HFFc6 (cell line): ENCODE measurements at places on chromosomes 3 and 15. TPM values are rescaled to one million over a fixed set of nuclear protein-coding genes. Genes with fewer than 3 reads are reported as not detected.

ZNF860 gene
- total RNA-seq, result 0.14 and 0.34 TPM in 2 replicates

- H3K36me3 ChIP-seq, result no peaks in the 10 kb centered on the region; the same call in 1 of the 2 replicates
- H3K4me1 ChIP-seq, result peaks cover 16% of the 10 kb centered on the region
- DNase-seq, result no peak
- H3K27ac ChIP-seq, result no peak overlapping the region
- H3K27me3 ChIP-seq, result peaks cover 3% of the 10 kb centered on the region; the same call in 1 of the 2 replicates
- H3K4me3 ChIP-seq, result no peak overlapping the region
Observed at GRCh38 chr3:78908236-78908635, 859.6 kb downstream of the ROBO1 start.

- peak overlapping the region; percentile 20; the same call in 1 of the 2 replicates for H3K4me3 ChIP-seq
- peak; percentile 45 for DNase-seq
- peak overlapping the region; percentile 46 for H3K27ac ChIP-seq
- H3K27me3 ChIP-seq, result peaks cover 1% of the 10 kb centered on the region
- H3K36me3 ChIP-seq, result no peaks in the 10 kb centered on the region
Observed at GRCh38 chr15:81071120-81071519, 63.0 kb upstream of the CFAP161 start.

ISLR2 gene
- total RNA-seq, result 0.06 TPM in 1 of 3 replicates, not detected in the others

DNA sequence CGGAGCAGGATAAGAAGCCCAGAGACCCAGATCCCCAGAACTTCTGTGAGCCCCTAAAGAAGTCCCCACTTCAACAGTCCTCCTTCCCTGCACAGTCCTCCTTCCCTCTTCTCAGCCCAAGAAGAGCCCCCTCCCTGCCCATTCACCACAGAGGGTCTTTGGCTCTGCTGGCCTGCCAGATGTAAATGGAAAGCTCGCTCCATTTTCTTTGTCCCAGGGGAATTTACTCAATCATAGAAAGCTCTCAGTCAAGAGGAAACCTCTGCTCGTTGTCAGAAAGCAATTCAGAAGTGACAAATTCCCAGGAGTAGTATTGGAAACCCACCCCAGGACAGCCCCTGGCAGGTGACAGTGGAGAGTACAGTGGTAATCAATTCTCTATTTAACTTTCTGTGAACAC is 105.5 kb upstream of the SMAD3 start:
- H3K36me3 ChIP-seq, result no peaks in the 10 kb centered on the region
- no peak overlapping the region for H3K4me3 ChIP-seq
- no peak overlapping the region for H3K27ac ChIP-seq
- peaks cover 16% of the 10 kb centered on the region for H3K4me1 ChIP-seq
- peaks cover 16% of the 10 kb centered on the region for H3K27me3 ChIP-seq

DNA sequence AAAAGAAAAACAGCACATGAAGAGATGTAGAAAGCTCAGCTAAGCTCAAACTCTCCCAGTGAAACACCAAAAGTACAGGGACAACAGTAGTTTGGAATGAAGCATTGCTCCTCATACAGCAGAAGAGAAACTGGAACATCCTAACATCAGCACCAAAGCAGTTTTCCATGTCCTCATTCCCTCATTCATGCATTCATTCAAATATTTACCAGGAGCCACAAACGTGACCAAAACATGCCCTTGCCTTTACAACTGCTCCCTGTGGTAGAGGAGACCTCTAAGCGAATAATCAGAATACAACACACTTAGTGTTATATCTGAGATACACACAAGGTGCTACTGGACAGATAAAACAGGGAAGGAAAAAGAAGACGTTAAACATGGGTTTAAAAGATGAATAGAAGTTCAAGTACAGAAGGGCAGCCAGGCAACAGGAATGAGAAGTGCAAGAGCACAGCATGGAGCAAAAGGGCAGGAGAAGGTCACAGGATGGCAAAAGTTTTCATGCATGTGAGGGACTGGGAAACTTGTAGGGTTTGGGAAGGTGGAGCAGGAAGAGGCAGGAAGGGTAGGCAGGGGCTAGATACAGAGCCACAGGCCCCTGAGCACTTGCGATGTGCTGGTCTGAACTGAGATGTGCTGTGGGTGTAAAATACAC is 58.5 kb upstream of the LMCD1 start:
- no peak overlapping the region for H3K27ac ChIP-seq
- no peak for DNase-seq
- H3K36me3 ChIP-seq, result no peaks in the 10 kb centered on the region
- no peaks in the 10 kb centered on the region; the same call in none of the 2 replicates for H3K4me1 ChIP-seq
- no peak overlapping the region for H3K4me3 ChIP-seq
- peaks cover 2% of the 10 kb centered on the region; the same call in 1 of the 2 replicates for H3K27me3 ChIP-seq

HIGD2B gene
- not detected in 3 replicates for total RNA-seq

GRCh38 chr3:129051871-129052340 is 8.7 kb upstream of the GP9 start:
- peaks cover 23% of the 10 kb centered on the region for H3K27me3 ChIP-seq
- peaks cover 6% of the 10 kb centered on the region for H3K36me3 ChIP-seq
- H3K4me3 ChIP-seq, result no peak overlapping the region
- peaks cover 13% of the 10 kb centered on the region for H3K4me1 ChIP-seq
- peak; percentile 23 for DNase-seq

GRCh38 chr3:145648396-145648795 is 512.6 kb downstream of the PLOD2 start:
- no peak overlapping the region for H3K4me3 ChIP-seq
- no peak for DNase-seq
- H3K36me3 ChIP-seq, result no peaks in the 10 kb centered on the region; the same call in 1 of the 2 replicates
- no peaks in the 10 kb centered on the region for H3K4me1 ChIP-seq
- H3K27ac ChIP-seq, result no peak overlapping the region
